ENCODE measurements at places on chromosomes 5 and 9.

- no peak for DNase-seq
These were observed 1.1 kb upstream of the TSPAN17 start for GRCh38 chr5:176646049-176646706.

GRCh38 chr9:91562416-91562815 lies 138.8 kb upstream of the NFIL3 start:
- DNase-seq: no peak

DNA sequence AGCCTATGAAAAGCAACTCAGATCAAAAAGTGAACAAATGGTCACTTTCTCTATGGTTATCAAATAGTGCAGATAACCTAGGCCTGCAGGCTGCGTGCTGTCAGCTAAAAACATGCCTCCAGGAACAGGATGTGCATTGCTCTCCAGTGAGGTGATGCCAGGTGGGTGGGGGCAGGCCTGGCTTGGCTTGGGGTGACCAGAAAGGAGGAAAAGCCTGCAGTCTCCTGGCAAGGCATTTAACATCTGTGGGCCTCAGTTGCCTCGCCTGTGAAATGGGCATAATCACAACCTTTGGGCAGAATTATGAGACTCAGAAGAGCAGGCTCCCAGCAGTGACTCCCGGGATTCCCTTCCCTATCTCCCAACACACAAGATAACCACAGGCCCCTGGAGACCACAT lies 135.9 kb downstream of the COL23A1 start:
- DNase-seq: no peak

DNA sequence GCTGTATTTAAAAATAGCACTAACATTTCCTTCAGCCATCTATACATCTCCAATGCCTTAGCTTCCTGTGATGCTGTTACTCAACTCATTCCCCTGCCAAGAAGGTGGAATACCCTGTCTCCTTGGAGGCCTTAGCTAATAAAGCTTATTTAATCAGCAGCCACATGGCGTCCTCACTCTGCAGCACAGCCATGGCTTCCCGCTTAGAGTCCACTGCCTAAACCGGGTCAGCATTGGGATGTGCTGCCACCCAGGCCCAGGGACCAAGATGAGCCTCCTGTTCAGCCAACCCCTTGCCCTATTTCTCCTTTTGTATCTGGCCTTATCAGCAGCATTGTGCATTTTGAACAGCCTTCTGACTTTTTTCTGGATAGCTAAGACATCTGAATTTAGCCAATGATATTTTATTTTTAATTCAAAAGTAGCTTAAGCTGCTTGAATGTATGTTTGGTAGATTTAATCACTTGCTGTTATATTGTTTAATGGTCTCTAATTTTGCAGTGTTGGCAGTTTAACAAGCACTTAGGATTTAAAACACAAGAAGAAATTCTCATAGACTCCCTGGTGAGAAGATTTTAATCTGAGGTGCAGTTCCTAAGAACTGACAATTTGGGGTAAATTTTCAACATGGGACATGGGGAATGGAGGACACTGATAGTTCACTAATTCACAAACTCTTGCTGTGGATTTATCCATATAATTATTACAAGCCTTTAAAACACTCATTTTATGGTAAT lies 113.0 kb downstream of the RPS23 start:
- no peak for DNase-seq

DNA sequence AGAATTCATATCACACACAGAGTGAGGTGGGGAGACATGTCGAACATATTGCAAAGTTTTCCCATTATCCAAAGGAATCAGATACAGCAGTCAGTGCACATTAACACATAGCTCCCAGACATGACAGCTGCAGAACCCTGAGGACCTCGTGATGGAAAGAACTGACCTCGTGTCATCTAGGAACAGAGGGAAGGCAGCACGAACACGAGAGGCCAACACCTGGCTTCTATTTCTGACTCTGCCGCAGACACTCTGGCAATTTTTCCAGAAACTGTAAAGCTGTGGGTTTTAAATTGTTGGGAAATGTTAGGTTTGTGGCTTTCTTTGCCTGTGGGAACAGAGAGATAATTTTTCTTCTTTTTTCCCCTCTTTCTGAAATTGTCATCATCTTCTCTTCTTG lies 315.0 kb upstream of the PIK3R1 start:
- no peak for DNase-seq

DNA sequence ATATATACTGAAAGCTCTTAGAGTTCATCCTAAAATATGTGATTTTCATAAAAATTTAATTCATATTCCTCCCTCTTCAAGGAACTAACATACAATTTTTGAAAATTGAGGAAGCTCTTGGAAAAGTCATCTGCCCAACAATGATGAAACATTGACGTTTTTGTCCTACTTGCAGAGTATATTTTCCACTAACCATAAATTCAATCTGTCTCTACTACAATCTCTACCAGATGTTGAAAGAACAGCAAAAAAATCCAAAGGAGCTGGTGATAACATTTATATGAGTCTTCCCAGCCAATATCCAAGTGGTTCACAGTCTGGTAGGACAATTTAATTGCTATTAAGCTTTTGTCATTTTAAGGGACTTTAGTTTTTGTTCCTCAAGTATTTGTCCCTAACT lies 81.1 kb upstream of the NR3C1 start:
- no peak for DNase-seq

GRCh38 chr9:98989036-98990000 lies 45.6 kb downstream of the COL15A1 start:
- no peak for DNase-seq

- no peak for DNase-seq
These were observed 101.8 kb downstream of the MAST4 start for GRCh38 chr5:66697796-66698564.

GRCh38 chr9:112003538-112003937 lies 106.9 kb downstream of the UGCG start:
- DNase-seq: no peak

DNA sequence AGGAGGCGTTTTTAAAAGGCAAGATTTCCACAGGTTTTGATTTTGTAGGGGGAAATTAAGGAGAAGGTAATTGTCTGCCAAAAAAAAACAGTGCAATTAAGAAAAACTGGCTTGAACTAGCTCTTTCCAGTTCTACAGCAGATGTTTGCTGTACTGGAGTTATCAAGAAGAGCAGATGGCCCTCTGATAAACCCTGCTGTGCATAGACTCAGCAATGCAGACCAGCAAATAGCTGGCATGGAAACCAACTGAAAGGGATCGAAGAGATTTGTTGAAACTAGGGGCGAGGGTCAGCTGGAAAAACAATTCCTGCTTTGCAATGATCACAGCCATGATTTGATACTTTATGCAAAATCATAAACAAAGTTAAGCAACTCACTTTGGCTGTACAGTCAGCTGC lies 17.8 kb upstream of the BHMT start:
- DNase-seq: no peak

GRCh38 chr5:449151-449550 lies 6.2 kb downstream of the EXOC3 start:
- no peak for DNase-seq

GRCh38 chr5:151134228-151134627 lies 23.4 kb downstream of the ANXA6 start:
- no peak for DNase-seq

- DNase-seq: no peak
These were observed 238.3 kb upstream of the IRX1 start for GRCh38 chr5:3357291-3357690.

GRCh38 chr5:112779531-112779930 lies 41.8 kb downstream of the APC start:
- no peak for DNase-seq

DNA sequence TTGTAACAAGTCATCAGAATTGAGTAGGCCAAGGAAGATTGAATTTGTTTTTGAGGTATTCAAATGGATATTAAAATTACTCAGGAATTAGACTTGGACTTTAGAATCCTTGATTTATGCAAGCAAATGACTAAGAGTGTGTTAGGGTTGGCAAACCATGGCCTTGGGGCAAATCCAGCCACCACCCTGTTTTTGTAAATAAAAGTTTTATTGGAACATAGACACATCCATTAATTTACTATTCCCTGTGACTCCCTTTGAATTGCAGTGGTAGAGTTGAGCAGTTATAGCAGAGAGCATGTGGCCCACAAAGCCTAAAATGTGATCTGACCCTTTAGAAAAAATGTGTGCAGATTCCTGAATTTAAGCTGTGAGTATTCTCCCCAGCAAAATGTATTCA lies 115.6 kb downstream of the WDR70 start:
- DNase-seq: no peak

GRCh38 chr5:14436801-14437542 lies 144.6 kb upstream of the OTULINL start:
- no peak for DNase-seq

DNA sequence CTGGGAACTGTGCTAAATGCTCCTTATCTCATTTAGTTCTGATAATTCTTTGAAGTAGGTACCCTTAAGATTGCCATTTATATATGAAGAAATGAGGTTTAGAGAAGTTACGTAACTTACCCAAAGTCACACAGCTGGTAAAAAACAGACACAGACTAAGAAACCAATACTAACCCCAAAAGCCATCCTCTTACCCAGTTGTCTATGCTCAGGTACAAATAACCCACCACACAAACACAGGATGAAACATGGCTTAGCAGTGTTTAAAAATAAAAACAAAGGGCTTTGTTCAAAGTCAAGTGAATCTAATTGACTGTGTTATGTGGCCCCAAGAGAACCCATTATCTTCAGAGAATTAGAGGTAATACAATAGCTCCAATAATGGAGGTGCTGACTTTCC lies 37.0 kb upstream of the IL7R start:
- DNase-seq: no peak

DNA sequence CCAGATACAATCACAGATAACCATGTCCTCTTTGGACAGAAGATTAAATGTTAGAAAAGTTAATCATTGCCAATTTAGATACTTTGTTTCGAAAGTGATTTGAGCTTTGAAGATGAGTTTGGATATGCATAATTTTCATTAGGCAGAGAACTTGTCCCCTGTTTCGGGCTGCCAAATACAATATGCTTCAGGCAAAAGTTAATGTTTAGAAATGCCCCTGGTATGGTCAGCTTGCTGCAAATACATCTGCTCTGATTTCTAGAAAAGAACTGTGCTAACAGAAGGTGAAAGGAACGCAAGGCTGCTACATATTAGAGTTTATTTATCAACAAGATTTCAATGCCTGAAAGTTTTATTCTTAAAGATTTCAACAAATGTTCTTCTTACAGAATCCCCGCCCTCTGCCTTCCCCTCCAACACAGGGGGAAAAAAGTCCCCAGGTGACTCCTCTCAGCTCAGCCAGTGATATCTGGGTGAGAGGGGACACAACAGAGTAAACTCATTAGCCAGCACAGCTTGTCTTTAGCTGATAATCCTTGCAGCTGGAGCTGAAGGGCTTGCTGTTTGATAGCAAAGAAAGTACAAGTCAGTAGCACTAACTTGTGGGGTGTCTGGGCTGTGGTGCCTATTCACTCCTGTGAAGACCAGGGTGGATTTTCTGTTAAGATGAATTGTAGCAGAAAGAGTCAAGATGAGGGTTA lies 435.7 kb downstream of the DMAC1 start:
- DNase-seq: no peak

- no peak for DNase-seq
These were observed 32.3 kb upstream of the FAM81B start for GRCh38 chr5:95358848-95359247.

DNA sequence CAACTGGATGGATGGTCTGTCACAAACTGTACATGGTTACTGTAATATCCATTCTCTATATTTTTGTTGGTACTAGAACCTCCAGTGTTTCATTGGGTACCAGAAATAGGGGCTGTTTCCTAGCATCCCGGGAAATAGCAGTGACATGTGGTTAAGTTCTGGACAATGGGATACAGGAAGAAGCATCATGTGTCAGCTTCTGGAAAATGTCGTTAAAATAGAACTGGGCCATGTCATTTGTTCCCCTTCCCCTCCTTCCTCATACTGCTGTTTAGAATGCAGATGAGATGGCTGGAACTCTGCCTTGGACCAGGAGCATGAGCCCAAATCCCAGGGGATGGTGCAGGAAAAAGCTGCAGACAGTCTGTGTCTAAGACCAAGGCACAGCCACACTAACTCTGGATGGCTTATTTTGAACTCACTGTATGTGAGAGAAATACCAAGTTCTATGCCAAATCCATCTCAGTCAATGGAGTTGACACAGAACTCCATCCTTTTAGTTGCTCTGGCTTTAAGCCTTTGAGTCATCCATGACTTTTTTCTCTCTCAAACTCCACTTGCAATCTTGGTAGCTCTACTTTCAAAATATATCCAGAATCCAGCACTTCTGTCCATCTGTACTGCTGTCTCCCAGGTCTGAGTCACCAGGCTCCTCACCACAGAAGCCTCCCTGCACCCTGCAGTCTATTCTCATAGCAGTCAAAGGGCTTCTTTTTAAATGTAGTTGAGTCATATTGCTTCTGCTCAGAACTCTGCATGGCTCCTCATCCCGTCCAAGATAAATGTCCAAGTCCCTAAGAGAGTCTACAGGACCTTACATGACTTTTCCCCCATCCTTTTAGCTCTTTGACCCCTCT lies 184.2 kb downstream of the NSG2 start:
- DNase-seq: no peak

DNA sequence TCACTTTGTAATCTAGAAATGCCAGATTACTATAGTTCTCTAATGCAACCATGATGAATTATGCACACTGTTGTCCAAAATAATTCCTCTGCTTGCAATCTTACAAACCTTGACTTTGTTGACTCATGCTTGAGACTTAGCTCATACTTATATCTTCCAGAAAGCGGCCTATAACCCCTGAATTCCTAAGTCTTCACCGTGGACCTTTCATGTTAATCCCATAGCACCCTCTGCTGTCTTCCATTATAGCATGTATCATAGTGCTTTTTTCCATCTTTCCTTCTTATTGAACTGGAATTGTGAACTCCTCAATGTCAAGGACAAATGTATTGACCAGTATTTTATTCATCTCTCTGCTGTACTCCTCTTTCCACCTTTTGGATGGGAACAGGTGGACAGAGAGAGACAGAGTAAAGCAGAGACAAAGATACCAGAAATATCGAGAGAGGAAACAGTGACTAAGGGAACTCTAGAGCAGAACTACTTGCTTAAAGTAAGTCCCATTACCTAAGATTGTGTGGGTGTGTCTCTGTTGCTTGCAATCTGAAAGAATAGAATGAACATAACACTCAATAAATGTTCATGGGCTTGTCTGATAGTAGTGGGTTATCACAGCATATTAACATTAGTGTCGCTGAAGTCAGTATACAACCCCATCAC lies 110.0 kb downstream of the LURAP1L start:
- DNase-seq: no peak

DNA sequence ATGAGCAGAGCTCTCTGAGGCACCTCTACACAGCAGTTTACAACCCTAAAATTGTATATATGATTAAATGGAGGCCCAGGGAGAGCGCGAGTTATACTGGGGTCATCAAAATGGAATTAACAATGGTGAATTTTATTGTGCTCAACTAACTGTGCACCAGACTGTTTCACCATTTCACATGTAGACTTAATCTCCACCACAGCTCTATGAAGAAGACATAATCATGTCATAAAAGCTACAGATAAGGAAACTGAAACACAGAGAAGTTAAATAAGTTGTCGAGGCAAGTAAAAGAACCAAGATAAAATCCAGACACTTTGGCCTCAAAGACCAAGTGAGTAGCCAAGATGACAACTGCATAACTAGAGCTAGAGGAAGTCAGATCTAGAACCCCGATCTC lies 1.5 kb downstream of the SH3TC2 start:
- no peak for DNase-seq

Data from stimulated activated CD8-positive, alpha-beta memory T cell treated with anti-CD3 and anti-CD28 coated beads, Interleukin-7, amount 100 ng/mL, for 24 hours (primary cell).